Adipocyte (in vitro differentiated cells): ENCODE measurements at places on chromosomes 2 and 18.

DNA sequence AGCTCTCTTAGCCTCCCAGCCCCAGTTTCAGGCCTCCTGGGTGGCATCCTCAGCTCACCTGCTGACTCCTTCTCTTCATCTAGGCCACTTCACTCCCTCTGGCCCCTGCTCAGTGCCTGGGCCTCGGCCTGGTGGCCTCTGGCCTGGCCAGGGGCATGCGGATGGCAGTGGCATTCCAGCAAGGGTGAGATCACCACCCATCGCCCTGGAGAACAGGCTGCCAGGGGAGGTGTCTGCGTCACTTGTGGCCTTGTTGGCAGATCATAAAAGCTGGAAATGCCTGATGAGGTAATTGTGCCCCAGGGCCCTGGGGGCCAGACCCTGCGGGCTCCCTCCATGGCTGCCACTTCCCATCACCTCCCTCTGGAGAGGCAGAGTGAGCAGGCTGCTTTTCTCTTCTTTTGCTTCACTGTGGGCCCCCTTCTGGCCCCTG is 72.5 kb upstream of the SMAD2 start:
- peak; percentile 53 for DNase-seq

DNA sequence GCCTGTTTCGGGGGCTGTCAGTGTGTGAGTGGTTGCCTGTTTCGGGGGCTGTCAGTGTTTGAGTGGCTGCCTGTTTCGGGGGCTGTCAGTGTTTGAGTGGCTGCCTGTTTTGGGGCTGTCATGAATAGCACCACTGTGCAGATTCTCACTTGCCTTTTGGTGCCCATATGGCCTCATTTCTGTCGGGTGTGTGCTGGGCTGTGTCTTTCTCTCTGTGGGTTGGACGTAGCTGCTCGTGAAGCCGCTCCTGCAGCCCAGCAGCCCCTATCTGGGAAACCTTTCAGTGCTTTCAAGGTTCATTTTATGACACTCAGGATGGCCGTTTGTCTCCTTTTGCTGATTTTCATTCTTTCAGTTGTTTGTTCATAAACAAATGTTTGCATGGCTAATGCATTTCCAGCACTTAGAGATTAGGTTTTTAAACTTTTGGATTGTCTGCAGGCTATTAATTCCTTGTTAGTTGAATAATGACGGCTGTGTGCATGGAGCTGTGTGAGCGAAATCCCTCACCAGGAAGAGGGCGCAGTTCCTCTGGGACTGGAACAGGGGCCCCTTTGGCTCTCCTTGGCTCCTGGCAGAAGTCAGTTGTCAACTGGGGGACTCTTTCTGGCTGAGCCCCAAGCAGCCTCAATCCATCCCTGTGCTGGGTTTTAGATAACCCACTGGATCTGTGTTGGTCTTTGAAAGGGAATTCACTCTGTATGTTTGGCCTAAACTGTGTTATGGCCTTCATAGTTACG is 10.8 kb downstream of the AGAP1 start:
- no peak for DNase-seq

GRCh38 chr2:202147775-202148174 is 74.7 kb downstream of the KIAA2012 start:
- no peak for DNase-seq

DNA sequence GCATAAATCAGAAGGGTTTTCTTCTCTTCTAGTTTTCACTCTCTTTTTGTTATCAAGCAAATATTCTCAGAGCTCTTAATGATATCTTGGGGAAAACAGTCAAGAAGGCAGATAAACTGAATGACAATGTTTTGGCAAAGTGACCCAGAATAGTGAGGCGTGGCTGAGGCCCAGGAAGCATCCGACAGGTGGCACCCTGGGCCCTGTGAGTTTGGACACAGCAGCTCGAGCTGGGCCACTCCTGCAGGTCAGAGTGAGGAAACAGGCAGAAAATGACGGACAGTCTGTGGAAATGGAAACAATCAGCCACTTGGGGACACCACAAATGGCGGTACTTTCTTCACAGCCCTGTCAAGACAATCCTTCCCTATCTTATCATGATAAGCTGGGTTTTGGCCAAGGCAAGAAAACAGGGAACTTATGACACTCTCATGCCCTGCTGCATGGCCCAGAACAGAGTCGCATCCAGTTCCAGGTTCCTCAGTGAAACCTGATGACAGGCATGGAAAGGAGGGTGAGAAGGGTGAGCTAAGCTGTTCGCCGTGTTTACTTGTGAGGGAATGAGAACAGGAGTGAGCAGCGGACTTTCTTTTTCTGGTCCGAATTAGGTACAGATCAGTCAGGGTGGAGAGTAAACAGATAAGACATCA is 32.1 kb downstream of the MRPL44 start:
- no peak for DNase-seq

GRCh38 chr2:128442053-128442751 is 123.5 kb upstream of the HS6ST1 start:
- no peak for DNase-seq

DNA sequence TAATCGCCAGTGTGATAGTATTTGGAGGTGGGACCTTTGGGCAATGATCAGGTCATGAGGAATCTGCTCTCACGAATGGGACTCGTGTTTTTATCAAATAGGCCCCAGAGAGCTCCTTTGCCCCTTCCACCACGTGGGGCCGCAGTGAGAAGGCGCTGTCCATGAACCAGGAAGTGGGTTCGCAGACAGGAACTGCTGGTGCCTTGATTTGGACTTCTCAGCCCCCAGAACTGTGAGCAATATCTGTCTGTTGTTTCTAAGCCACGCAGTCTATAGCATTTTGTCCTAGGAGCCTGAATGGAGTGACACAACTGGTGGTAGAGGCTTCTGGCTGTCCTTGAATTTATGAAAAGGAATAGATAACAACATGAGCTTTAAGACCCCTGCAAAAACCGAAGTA is 111.2 kb upstream of the HDAC4 start:
- no peak for DNase-seq

GRCh38 chr2:78839259-78839658 is 186.2 kb upstream of the REG3G start:
- DNase-seq, result no peak

DNA sequence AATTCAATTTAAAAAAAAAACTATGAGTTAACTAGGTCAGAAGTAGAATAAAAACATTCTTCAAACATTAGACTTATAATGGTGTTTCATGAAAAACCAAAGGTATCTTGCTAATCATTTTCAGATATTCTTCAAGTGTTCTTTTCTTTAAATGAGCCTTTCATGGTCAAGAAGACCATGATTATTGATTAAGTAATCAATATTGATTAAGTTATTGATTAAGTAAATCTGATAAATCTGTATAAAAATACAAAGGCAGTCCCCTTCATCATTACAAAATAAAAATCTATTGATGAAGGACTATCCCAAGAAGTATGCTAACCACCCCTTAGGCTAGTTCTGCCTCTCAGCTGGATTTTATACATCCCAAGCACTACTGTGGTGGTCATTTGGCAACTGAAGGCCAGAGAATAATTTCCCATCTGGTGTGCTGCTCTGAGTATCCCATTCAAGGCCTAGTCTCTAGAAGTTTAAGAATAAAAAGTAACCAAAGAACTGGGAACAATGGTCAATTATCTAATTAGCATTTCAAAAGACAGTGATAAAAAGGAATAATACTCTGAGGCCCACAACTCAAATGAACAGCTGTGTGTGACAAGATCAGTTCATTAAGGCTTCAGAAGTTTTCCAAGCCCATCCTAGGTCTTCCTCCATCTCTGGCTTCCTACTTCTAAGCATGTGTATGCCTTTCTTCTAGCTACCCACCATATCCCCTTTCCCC is 63.5 kb downstream of the TCF4 start:
- no peak for DNase-seq

DNA sequence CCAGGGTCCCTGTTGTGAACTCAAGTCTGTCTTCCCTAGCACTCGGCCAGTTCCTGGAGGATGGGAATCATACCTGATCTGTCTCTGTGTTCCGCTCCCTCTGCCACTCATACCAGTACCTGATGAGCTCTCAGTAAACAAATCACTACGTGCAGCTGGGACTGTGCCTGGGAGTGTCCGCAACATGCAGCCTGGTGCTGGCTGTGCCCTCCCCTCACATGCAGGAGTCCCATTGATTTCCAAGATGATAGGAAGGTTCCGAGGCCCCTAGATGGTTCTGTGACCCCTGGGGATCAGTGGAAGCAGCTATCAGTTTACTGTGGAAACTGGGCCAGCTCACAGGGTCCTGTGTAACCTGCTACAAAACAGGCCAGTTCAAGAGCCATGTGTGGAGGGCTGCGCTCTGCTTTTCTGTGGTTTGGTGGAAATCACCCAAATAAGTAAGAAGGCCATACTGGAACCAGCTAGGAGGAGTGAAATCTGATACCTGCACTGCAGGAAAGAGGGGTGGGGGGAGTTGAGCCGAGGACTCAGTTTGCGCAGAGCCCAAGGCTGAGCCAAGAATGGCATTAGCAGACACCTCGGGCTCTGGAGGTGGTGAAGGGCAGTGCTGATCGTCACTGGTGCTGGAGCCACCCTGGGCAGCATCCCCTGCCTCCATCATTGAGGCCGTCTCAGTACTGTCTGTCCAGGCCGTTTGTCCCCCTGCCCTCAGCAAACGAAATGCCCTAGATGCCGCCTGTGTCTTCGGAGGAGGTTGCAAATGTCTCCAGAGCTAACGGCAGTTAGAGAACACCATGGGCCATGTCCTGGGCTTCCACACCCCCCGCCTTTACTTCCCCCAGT is 93.3 kb downstream of the KLHL29 start:
- no peak for DNase-seq

GRCh38 chr18:58091099-58091611 is 47.1 kb downstream of the NEDD4L start:
- no peak for DNase-seq

DNA sequence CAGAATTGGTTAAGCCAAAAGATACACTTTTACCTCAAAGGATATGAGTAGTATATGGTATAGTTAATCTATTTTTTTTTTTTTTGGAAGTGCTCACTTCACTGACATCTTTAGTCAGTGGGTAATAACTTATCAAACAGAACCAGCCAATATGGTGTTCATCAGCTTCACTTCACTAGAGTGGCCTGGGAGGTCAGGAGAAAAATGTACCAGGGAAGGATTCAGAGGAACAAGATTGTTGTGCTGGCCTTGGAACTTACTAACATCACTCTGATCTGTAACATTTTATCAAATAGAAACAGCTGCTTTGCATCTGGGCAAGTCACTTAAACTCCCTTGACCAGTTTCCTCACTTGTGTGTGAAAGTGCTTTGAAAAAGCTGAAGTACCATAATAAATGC is 962.7 kb downstream of the BCL11A start:
- DNase-seq, result no peak

DNA sequence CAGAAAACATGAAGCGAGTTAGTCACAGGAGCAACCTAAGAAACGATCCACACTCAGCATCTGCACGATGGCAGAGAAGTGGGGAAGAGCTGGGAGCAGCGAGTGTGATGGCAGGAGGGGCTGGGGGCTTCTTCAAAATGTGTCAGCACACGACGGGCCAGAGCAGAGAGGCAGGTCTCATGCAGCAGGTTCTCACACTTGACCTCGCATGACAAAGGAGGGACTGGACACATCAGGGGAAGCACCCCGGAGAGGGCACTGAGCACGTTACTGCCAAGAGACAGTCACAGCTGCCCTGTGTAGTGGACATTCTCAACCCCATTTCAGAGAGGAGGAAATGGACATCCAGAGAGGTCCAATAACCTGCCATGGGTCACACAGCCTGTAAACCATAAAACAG is 104.1 kb upstream of the CAPN13 start:
- no peak for DNase-seq

DNA sequence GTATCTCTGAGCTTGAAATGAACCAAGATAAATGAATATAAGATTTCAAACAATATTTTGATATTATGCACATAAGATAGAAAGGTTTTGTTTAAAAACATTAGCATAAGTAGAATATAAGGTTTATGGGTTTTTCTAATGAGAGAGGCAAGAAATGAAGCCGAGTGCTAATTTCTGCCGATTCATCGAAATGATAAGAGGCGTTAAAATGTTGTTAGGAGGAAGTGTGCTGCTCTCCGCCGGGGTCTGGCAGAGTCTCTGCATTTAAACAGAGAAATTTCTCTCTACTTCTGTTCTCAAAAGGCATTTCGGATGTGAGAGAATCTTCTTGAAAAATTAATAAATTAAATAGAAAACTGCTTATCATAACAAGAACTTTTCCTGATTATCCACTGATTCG is 83.6 kb downstream of the MRPS9 start:
- DNase-seq, result no peak

DNA sequence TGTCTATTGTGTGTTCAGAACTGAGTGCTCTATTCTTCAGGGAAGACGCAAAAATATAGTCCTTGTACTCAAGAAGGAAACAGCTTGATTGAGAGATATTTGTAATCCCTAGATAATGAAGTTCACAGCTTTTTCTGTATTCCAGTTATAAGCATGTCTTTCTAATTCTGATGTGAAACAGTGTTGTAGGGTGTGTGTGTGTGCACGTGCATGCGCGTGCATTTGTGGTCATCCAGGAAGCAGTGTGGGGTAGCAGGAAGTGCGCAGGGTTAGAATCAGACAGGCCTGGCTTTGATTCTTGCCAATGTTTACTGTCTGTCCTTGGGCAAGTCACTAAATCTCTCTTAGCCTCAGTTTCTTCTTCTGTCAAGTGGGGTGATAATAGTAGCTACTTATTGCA is 87.9 kb downstream of the NPAS2 start:
- no peak for DNase-seq

DNA sequence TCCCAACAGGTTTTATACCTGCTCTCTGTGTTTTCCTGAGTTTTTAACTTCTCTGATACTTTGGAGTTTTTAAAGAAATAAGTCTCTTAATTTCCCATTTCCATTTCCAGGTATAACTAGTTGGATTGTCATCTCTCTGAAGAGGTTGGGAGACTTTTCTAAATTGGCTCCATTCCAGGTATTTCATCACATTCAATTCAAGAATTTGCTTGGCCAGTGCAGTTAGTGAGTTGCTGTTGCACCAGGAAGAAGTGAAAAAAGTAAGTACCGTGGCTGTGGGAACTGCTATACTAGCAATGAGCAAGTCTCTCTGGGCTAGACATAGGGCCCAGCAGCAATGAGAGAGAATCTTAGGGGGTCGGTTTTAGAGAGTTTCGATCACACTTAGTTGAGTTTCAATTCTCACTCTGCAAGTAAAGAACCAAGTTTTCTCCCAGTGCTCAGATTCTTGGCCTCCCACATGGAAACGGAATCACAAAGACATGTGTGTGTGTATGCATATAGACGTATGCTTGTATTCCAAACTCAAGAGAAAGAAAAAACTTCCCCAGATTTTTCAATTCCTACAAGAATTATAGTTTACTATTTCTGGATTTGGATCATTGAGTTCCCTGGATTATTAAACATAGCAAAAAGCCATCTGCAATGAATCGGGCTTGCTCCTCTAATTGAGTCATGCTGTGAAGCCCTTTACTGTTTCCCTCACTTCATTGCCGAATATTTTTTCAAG is 894.4 kb downstream of the BCL11A start:
- no peak for DNase-seq
